Activated CD8-positive, alpha-beta memory T cell treated with anti-CD3 and anti-CD28 coated beads for 4 hours (primary cell): ENCODE measurements at places on chromosomes 3 and 15.

DNA sequence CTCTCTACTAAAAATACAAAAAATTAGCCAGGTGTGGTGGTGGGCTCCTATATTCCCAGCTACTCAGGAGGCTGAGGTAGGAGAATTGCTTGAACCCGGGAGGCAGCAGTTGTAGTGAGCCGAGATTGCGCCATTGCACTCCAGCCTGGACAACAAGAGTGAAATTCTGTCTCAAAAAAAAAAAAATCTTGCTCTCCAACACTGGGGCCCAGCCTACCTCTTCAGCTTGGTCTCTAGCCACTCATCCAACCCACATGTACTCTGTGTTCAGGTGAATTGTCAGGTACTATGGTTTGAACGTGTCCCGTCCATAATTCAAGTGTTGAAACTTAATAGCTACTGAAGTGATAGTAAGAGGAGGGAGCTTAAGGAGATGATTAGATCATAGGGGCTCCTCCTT, 22.4 kb upstream of the RAB7A start:
- no peak for DNase-seq

DNA sequence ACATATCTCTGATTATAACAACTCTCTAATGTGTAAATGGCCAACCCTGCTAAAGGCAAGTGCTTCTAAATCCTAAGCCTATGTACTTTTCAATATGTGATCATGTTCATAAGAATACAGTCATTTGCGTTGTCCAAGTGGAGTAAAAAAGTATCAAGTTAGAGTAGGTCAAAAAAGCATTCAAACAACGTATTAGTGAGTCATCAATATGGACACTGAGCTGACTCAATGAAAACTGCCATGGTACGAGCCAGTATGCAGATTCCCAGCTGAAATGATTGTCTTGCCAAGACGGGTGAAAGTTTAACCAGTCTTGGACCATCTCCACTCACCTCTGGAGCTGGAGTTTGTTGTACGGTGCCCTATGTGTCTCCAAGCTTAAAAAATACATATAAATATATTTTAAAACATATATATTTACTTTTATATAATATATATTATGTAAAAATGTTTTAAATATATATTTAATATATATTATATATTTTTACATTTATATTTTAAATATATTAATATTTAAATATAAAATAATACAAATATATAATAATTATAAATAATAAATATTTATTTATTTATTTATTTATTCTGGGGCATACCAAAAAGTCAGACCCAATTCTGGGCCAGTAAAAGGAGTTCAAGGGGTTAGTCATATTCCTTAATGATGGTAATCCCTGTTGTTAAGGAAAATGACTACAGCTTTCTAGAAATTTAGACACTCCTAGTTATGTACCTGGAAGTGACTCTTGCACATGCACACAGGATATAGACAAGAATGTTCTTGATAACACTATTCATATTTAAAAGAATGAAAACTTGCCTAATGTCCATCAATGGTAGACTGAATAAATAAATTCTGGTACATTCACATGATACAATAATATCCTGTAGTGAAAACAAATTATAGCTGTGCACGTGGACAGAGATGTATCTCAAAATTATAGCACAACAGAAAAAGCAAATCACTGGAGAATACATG, 27.2 kb downstream of the PLSCR4 start:
- DNase-seq: no peak

GRCh38 chr3:84504761-84505160, 454.0 kb upstream of the CADM2 start:
- DNase-seq: no peak

- no peak for DNase-seq
Measured at GRCh38 chr3:159824333-159824732, 164.3 kb upstream of the IL12A start.

DNA sequence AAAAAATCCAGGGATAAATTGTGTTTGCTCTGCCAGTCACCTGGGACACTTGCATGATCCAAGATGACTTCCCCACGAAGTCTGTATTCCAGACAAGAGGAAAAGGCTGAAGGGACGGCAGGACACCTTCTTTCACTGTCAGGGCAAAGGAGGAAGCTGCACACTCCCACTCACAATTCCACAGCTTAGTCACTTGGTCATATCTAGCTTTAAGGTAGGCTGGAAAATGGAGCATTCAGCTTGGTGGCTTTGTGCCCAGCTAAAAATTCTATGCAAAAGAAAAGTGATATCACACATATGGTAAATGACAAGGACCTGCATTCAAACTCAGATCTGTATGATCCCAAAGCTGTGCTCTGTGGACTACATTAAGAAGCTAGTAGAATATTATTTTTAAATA, 109.2 kb upstream of the TPM1 start:
- DNase-seq: no peak

DNA sequence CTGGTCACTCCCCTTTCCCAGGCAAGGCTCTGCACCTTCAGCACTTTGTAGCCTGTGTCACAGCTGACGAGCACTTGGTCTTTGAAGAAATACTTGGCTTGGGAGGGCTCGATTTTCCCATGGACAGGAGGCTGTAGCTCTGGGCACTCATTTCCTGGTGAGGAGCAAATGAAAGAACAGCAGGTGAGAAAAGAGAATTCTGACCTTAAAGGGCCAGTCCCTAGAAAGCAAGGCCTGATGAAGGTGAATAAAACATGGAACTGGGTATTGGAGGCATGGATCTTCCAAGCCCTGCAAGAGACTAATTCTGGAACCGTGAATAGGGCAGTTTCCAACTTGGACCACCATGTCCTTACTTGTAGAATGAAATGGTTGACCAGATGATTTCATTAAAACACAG, 39.9 kb downstream of the MASP1 start:
- DNase-seq: no peak

DNA sequence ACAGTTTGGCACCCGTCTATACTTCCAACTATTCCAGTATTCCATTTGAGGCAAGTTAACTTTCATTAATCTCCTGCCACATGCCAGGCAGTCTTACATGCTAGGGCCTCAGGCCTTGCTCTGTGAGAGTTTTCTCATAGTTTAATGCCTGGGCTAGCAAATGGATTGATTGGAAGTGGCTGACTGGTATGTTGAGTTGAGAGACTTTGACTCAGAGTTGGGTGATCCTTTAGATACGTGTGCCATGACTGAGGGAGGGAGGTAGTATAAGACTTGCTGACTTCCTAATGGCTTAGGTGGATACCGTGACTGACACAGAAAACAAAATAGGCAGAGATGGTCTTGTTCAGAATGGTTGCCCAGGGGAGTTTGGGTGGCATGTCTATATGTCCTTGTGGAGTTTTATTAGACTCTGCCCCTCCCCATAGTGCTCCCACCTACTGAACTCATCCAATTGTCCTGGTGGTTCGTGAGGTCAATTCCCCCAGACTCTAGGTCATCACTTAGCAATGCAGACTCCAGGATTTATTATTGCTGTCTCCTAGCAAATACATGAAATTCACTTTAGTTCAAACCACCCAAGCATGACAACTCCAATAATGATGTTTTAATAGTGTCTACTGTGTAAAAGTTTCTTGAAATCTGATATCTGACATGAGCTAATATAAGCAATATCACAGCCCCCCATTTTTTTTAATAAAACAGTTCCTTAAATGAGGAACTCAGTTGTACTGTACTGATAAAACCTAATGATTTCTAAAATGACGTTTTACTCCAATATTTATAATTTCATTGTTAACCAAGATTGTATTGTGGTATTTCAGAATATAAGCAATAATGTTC, 413.9 kb upstream of the MDFIC2 start:
- DNase-seq: no peak

DNA sequence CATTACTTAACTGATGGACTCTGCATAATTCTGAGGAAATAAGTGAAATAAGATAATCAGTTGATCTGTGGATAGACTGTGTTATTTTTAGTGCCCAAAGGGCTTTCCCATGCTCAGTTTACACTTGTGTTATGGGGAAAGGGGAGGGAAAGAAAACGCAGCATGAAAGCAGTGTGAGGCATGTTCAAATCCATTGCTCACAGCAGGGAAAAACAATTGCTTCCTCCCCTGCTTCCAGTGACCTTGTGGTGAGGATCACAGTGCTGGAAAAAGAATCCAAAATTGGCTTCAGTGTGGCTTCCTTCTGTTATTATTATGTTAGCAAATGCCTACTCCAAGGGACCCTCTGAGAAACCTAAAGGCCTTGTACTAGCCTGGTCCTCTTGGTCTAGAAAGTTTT, 285.1 kb upstream of the CDIN1 start:
- no peak for DNase-seq

- no peak for DNase-seq
Measured at GRCh38 chr15:100311833-100312476, 29.8 kb downstream of the ADAMTS17 start.

DNA sequence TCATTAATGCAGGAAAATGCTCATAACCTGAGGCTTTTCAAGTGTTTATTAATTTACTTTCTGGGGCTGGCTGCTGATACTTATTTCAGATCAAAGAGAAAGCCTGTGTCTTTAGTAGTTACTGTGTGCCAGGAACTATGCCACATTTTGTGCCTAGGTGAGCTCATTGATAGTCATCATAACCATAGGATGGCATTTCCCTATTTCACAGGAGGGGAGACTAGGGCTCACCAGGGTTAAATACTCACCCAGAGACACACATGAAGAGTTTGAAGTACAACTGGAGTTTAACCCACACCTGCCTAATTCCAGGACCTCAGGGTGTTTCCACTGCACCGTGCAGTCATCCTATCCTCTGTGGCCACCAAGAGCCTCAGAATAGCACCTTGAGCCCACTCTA, 264.4 kb upstream of the NR2E3 start:
- DNase-seq: no peak

GRCh38 chr3:129487183-129487867, 41.1 kb upstream of the RHO start:
- DNase-seq: no peak

GRCh38 chr3:195410546-195410945, 32.3 kb downstream of the ACAP2 start:
- DNase-seq: no peak

DNA sequence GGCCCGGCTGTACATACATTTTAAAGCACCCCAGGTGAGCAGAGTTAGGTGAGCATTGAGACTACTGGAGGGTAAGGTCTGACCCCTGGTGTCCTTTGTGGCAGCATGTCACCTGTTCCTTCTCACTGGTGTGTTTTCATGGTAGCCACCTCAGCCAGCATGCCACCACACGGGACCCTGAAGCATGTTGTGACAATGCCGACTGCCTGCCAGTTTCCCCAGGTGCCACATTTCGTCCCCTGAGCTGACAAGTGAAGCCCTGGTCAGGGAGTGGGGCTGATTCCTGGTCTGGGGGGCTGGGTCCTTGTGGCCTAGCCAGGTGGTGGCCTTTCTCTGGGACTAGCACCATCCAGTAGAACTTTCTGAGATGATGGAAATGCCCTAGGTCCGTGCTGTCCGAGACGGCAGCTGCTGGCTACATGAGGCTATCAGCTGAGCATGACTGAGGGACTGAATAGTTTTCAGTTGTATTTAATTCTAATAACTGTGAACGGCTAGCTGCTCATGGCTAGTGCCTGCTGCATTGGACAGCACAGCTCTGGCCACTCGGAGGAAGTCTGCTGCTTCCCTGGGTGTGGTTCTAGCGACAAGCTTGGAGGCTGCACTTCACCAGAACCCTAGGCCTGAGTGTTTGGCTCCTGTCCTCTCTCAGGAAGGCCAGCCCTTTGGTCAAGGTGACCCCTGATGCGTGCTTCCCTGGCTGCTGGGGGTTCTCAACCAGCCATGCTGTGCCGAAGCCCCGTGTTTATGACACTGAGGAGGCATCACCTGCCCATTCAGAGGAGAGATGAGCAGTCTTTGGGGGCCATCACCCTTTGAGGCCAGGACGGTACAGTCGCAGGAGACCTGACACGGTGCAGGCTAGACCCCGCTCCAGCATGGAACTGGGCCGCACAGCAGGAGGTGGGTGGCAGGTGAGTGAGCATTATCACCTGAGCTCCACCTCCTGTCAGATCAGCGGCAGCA, 3.9 kb downstream of the C3orf22 start:
- no peak for DNase-seq

DNA sequence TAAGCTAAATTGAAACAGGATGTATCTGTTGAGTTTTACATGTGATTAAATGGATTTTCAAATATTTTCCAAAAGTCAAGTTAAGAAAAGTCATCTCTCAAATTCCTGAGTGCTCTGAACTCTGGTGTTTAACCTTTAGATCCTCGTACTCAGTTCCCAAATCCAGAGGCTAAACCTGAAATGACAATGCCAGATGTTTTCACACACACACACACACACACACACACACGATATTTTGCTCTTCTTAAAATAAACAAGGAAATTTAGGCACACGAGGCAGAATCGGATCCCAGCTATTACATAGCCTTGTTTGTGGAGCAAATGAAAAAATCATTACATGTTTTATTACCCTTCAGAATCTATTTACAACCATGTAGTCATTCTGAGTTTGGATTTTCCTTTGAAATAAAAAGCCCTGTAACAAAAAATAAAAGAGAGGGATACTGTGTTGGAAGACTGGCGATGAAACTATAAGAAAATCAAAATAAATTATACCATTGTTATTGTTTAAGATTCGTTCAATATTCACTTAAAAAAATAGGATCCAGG, 20.6 kb upstream of the UBE2E1 start:
- DNase-seq: no peak

DNA sequence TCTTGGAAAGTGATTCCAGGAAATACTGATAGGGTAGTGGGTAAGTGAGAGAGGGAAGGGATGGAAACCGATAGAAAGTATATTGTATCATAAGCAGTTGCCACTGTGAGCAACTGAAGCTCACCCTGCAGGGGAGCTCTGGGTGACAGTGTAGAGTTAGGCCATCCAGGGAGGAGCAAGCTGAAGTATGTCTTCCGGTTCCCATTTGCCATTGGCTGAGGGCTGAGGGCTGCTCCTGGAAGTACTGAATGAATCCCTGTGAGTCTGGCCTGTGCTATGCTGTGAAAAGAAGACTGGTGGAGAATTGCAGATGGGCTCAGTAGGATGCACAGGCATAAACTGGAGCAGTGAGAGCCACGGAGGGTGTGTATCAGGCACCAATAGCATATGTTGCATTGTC, 348.3 kb downstream of the MFSD1 start:
- no peak for DNase-seq

GRCh38 chr3:112302881-112303763, 9.1 kb upstream of the SLC9C1 start:
- DNase-seq: no peak

DNA sequence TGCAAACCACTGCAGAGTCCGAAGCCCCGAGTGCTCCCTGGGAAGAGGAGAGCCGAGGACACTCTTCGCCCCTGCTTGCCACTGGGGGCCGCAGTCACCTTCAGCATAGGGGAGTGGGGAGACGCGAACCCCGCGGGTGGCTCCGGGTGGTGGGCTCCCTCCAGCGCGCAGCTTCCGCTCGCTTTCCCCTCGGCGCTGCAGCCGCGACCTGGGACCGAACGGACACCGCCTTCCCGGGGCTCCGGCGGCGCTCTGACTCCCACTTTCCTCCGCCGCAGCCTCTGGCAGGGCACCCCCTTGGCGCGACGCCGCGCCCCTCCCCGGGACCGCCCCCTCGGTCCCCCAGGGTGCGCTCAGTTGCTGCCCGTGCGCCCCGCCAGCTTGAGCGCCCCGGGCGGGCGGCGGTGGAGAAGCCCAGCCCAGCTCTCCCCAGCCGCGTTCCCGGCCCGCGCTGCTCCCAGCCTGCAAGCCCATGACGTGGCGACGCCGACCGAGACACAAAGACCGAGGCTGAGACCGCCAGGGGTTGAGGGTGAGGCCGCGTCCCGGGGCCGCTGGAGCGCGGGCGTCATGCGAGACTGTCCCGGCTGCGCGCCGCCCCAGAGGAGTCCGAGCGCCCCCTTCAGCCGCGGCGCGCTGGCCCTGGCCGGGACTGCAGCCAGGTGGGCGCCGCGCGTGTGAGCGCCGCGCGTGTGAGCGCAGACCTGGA, at the start of gene MINAR1:
Gene MINAR1 (plus strand): TSS at position 701 of the 709 bp plus-strand sequence. CDS start 23,812 bp downstream, outside the sequence.
- no peak for DNase-seq
